Prostate gland (tissue), 2 donors: ENCODE measurements at places on chromosomes 4 and X. TPM values are rescaled to one million over a fixed set of nuclear protein-coding genes. Genes with fewer than 3 reads are reported as not detected.

- no peaks in the 10 kb centered on the region for H3K4me1 ChIP-seq
- H3K4me3 ChIP-seq: no peak overlapping the region
- no peaks in the 10 kb centered on the region for H3K27me3 ChIP-seq
- no peak for DNase-seq
These were observed 10.5 kb downstream of the ANXA5 start for GRCh38 chr4:121686255-121686654.

GAK gene
- 181 TPM for total RNA-seq

GRCh38 chr4:144902614-144903013, 195.4 kb downstream of the ANAPC10 start:
- H3K4me3 ChIP-seq: no peak overlapping the region
- H3K27me3 ChIP-seq: no peaks in the 10 kb centered on the region
- H3K36me3 ChIP-seq: no peaks in the 10 kb centered on the region

DNA sequence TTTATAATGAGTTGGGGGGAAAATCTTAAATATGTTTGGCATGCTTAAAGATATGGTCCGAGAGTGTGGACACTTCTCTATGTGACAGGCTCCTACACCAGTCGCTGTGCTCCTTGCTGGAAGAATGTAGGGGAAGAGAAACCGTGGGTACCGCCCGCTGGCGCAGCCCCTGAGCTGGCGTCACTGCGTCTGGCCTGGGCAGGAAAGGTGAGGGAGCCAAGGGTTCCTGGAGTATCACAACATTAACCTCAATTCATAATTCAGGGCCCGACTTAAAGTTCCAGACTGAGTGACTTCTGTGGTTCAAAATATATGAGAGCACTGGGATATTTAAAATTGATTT, 95.1 kb downstream of the GATB start:
- DNase-seq: no peak
- H3K27me3 ChIP-seq: no peaks in the 10 kb centered on the region
- no peaks in the 10 kb centered on the region for H3K36me3 ChIP-seq

DNA sequence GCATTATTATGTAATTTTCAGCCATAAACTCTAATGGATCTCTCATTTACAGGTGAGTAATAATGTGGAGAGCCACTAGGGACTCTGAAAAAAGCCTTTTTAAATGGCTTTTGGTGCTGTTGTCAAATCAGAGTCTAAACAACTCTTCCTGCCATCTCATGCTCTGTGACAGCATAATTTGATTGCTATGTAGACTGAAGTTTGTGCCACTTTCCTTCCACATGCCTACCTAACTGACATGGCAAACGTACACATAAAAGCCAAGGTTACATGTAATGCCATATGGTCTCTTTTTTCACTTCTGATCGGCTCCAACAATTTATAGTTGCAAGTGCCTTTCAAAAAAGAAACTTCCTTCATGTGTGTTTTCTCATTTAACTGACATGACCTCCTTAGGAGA, 94.3 kb downstream of the SH2D1A start:
- H3K36me3 ChIP-seq: no peaks in the 10 kb centered on the region
- no peak overlapping the region for H3K27ac ChIP-seq
- DNase-seq: no peak
- no peaks in the 10 kb centered on the region for H3K4me1 ChIP-seq

GRCh38 chrX:134375691-134376090, 84.3 kb upstream of the HPRT1 start:
- H3K36me3 ChIP-seq: no peaks in the 10 kb centered on the region
- no peak overlapping the region for H3K4me3 ChIP-seq

DNA sequence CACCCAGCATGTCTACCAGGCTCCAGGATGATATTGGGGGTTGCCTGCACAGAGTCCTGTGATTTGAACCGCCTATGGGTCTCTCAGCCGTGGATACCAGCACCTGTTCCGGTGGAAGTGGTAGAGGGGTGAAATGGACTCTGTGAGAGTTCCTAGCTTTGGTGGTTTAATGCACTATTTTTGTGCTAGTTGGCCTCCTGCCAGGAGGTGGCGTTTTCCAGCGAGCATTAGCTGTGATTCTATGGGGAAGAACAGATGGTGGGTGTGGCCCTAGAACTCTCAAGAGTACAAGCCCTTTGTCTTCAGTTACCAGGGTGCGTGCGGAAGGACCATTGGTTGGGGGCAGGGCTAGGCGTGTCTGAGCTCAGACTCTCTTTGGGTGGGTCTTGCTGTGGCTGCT, 316.9 kb upstream of the AMOT start:
- no peak overlapping the region for H3K27ac ChIP-seq
- no peak overlapping the region for H3K4me3 ChIP-seq
- no peak for DNase-seq
- H3K36me3 ChIP-seq: no peaks in the 10 kb centered on the region
